ENCODE measurements at places on chromosomes 1 and 21.

DNA sequence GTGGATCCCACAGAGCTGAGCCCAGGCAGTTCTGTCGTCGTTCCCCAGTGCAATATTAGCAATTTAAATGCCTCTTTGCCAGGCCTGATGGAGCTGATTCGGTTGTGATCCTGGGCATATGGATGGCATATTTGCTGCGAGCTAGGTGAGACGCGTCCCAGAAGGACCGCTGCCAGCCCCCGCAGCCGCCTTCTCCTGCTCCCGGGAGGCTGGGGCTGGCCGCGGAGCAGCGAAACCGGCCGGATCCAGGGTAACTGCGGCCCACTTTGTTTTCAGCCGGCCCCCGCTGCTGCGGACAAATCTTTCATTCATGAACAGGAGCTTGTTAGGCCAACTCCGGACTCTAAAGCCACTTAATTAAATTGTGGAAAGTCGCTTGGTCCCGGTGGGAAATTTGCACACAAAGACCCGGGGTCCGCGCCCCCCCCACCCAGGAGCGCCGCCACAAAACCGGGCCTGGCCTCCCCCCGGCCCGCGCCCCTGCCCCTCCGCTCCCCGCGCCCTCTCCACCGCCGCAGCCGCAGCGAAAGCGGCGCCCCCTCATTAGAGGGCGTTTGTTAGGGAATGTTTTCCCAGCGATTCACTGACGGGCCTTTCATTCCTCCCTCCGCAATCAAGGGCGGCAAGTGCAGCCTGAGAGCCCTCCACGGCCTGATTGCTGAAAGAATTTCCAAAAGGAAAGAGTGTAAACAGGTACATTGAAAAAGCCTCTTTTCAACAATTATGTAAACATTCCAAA, 383.3 kb downstream of the RRAGC start:
- DNase-seq: no peak

GRCh38 chr1:183139281-183139942, 46.7 kb upstream of the LAMC2 start:
- no peak for DNase-seq

- DNase-seq: peak; percentile 59
Measured at GRCh38 chr21:39385299-39386145, 36.6 kb upstream of the HMGN1 start.

DNA sequence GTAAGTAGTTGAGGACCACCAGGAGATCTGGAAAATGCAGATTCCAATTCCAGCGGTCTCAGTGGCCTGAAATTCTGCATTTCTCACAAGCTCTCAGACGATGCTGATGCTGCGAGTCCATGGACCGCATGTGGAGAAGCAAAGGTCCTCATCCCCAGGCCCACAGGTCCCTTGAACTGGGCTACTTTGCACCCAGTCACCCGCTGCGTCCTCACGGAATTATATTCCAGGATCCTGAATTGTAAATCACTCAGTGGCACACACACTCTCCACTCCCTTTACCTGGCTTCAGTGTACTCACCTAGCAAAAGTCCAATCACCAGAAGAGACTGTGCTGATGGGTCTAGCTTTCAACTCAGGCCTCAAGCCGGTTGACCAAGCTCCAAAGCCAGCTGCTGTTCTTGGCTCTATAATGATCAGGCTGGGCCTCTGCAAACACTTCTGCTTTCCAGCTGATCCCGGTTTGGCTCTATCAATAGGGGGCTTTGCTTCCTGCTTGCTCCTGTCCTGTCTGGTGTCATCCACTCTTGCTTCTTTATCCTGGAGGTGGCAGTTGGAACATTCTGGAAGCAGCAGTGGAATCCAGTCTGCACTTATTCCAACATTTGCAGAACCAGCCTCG, 904 bp upstream of the RPL22 start:
- no peak for DNase-seq

DNA sequence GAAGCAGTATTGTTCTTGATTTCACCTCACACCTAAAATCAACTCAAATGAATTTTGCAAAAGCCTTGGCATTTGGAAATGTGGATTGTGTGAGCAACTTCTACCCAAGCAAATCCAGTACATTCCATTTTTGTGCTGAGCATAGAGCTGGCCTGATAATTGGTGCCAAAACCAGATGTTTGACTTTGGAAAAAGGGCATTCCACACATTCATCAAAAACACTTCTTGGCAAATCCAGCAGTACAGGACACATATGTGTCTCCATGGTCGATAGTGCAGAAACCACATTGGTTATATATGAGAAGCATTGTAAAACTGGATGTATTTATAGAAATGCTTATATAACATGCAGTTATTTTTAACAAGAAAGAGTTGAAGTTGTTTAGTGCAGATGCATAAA, 210.4 kb downstream of the KCNK2 start:
- DNase-seq: no peak

DNA sequence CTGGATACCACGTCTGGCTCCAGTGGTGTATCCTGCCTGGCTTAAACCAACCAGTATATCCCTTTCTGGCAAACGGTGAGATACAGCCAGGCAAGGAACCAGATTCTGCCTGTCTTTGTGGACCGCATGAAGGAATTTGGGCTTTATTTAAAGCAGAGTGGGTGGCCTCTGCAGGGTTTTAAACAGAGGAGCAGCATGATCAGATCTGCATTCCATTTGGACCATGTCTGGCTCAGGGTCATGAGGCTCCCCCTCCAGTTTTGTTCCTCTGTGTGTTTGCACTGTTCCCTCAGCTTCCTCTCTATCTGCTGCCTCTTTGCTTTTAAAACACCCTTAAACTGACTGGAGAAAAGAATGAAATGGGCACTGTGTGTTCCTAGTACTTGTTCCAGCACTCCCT, 195.0 kb downstream of the GIPC2 start:
- DNase-seq: no peak
